T-cell (primary cell): ENCODE measurements at places on chromosomes 11 and 22.
A peak's percentile ranks its signal among the peaks of the same experiment; 100 is the strongest.

- DNase-seq: no peak
These were observed 16.0 kb upstream of the TMPRSS13 start for GRCh38 chr11:117945047-117945810.

- DNase-seq: no peak
These were observed 45.4 kb upstream of the AMOTL1 start for GRCh38 chr11:94722735-94723134.

DNA sequence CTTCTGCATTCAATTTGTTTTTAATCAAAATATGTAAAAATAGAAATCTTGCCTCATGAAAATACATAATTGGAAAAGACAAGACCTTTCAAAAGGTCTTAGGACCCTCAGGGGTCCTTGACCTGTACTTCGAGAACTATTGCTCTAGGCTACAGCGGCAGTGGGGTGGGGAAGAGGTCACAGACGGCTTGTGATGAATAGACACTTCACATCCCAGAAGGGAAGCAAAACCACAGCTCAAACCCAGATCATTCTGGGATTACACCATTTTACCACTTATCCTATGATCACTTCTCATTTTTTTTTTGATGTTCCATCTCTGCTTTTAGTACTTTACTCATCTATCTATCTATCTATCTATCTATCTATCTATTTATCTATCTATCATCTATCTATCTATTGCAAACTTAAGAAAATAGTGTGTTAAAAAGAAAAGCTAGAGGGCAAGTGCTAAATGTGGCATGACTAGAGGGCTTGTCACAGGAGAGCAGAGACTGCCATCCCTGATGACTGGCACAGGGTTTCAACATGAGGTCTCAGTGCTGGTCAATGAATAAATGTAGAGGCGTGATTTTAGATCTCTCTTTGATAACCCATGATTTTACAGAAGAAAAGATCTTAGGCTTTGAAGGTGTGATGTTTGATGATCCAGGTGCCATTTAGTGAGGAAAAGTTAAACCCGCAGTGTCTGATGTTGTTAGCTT is 37.1 kb downstream of the RNF141 start:
- no peak for DNase-seq

DNA sequence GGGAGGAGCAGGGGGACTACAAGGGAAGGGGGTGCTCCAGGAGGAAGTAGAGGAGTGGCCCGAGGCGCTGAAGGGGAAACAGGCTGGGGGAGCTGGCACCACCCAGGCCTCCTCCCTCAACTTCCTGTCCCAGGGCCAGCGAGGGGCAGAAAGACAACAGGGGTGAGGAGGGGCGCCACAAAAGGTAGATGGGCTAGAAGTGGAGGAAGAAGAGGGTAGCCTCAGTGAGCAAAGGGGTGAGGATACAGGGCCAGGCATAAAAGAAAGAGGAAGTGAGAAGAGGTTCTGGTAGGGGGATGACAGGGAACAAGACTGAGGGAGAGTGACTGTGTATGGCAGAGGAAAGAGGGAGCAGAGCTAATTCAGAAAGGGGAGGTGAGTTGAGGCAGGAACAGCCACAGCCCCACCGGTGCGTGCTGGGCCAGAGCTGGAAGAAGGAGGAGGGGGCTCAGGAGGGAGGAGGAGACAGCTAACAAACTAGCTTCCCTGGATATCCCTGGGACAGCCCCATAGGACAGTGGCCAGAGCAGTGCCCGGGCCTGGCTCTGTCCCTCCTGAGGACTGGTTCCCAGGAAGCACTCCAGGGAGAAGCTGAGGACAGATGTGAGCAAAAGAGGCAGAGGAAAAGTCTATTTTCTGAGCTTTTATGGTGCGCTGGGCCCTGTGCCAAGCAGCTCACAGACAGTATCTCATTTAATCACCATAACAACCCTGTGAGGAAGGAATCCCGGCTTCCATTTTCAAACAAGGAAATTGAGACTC is 8.5 kb downstream of the DCHS1 start:
- no peak for DNase-seq

DNA sequence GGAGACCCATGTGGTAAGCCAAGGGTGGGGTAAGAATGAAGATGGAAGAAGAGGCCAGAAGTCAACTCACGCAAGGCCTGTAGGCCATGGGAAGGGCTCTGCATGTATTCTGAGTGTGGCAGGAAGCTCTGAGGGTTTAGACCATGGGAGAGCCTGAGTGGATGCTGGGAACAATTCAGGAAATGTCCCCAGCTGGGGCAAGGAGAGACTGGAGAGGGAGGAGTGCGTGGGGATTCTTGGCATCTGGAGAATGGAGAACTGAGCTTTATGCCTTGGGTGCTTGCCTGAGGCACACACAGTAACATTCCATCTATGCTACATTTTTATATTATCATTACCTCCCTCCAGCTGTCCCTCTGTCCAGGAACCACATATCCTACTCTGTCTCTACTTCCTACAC is 50.4 kb upstream of the CD82 start:
- DNase-seq: no peak

- no peak for DNase-seq
These were observed 42.4 kb upstream of the TH start for GRCh38 chr11:2213890-2214526.

- DNase-seq: peak; percentile 55
These were observed 2.8 kb downstream of the SIAE start for GRCh38 chr11:124670732-124671131.

- no peak for DNase-seq
These were observed at the start of gene MLC1 for GRCh38 chr22:50085211-50085972. MLC1 (minus strand) TSS chr22:50085426; CDS start chr22:50084902, 524 bp downstream.

- DNase-seq: no peak
These were observed 6.7 kb downstream of the TMEM184B start for GRCh38 chr22:38266120-38266519.

GRCh38 chr11:72842653-72843330 is 28.6 kb downstream of the ATG16L2 start:
- no peak for DNase-seq

- DNase-seq: no peak
These were observed 14.2 kb downstream of the NADSYN1 start for GRCh38 chr11:71467164-71467563.
